Effector memory CD8-positive, alpha-beta T cell (primary cell): ENCODE measurements at places on chromosomes 6 and 20.

- DNase-seq = no peak
These were observed 21.6 kb downstream of the MGME1 start for GRCh38 chr20:17990278-17990972.

- DNase-seq = no peak
These were observed 39.9 kb downstream of the MAPK14 start for GRCh38 chr6:36067374-36068011.

DNA sequence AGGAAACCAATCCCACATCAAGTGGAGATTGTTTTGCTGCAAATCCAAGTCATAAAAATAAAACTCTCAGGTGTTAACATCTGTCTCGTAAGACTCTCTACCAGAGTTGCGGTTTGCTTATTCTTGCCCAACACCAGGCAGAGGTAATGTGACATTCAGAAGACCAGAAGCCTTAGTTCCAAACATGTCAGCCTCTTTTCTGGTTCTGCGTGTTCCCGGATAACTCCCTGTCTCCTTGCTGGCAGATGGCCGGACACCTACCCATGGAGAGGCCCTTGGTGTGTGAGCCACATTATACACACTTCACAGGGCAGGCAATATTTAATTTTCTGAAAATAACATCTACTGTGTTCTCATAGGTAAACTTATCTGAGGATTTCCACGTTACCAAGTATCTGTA, 73.4 kb downstream of the GMPR start:
- DNase-seq = no peak

DNA sequence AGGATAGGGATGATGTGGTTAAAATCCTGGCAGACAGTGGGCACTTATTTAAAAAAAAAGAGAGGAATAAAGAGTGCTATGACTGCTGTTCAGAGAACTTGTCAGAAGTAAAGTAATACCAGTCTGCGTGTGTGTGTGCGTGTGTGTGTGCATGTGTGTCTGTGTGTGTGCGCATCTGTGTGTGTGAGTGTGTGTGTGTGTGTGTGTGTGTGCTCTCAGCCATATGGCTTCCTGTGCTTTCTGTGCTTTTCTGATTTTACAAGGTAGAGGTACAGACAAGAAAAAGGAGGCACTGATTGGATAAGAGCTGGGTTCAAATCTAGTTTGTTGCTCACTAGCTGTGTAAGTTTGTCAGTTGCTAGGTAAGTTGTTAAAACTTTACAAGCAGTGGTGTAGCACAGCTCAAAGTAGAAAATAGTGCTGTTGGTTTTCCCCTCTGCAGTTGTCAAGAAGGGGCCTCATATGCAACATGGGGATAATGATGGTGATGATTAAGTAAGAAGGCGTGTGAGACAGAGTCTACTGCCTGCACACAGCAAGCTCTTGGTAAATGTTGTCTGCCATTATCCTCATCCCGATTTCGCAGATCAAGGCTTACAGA, 155.3 kb upstream of the ZNF217 start:
- no peak for DNase-seq
